Fibroblast of skin of left biceps (primary cell): ENCODE measurements at places on chromosomes 6 and 20.

GRCh38 chr20:55269913-55270312 is 735.4 kb downstream of the CBLN4 start:
- no peak for DNase-seq

DNA sequence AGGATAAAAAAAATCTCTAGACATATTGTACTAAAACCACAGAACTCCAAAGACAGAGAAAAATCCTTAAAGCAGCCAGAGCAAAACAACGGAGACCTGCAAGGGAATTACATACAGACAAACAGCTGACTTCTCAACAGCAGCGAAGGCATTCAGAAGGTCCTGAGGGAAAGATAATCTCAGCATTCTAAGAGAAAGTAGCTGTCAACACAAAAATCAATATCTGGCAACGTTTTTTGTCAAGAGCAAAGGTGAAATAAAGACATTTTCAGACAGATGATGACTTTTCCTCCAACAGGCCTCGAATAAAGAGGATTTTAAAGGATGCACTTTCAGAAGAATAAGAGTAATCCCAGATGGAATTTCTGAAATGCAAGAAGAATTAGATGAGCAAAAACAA is 6.1 kb upstream of the SCGN start:
- no peak for DNase-seq

DNA sequence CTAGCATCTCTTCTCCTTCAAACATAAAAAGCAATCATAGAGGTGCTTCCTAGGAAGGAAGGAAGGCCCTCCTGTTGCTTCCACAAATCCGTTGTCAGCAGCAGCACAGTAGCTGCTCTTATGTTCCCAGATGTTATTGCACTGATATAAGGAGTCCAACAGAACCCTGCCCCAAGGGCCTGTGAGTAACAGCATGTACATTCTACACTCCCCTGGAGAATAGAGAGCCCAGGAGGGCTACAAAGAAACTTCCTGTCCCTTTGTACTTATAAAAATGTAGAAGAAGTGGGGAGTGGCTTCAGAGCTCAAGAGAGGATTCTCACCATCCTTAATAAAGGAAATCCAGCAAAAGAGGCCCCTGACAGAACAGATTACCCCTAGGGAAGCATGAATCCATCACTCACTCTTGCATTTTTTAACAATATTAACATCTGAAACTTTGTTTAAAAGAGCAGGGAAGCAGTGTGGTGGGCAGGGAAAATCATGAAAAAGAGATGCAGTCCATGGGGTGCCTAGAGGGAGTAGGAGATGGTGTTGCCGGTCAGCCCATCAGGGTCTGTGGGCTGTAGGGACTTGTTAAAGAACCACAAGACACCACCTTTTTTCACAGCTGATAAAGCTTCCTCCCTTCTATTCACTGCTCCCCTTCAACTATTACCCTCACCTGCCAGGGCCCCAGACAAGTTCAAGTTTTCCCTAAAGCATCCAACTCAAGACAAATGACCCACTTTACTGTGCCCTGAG is 104.5 kb upstream of the ADGRF1 start:
- DNase-seq = no peak

GRCh38 chr6:79833264-79833963 is 113.9 kb downstream of the ELOVL4 start:
- peak; percentile 19 for DNase-seq

GRCh38 chr6:135135835-135136234 is 45.3 kb upstream of the MYB start:
- DNase-seq = no peak
